ENCODE measurements at places on chromosomes 1 and 21. TPM values are rescaled to one million over a fixed set of nuclear protein-coding genes. Genes with fewer than 3 reads are reported as not detected.

PLA2G2D gene
- not detected for total RNA-seq

KCNE2 gene
- not detected for total RNA-seq

DNA sequence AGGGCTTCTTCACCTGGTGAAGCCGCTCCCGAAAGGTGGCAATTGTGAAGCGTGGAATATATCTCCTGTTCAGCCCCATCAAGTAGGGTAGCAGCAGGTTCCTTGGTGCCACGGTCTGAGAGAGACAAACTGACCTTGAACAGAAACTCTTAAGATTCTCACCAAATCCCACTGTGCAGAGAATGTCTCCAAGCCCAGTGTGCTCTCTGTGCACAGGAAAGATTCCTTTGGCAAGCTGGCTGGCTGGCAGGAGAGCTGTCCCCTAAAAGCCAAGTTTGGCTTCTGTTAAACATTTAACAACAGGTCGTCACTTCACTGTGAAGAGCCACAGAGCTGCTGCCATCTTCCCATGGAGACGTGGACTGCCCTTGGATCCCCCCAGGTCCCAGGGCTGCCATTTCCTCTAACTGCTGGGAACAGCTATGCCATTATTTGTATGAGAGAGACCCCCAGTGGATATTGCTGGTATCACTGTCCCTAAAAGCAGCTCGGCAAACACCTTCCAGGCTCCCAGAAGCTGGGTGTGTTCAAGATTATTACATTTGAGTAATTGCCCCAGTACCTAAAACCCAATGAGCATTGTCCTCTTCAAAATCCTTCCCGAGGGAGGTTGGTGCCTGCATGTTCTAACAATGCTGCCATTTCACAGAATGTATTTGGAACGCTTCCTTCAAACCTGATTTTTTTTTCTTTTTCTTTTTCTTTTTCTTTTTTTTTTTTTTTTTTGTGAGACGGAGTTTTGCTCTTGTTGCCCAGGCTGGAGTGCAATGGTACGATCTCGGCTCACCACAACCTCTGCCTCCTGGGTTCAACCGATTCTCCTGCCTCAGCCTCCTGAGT, 71.8 kb downstream of the CD58 start:
- DNase-seq: peak; percentile 66

- no peak for DNase-seq
Observed at GRCh38 chr1:4617506-4617905, 36.9 kb upstream of the AJAP1 start.

DNA sequence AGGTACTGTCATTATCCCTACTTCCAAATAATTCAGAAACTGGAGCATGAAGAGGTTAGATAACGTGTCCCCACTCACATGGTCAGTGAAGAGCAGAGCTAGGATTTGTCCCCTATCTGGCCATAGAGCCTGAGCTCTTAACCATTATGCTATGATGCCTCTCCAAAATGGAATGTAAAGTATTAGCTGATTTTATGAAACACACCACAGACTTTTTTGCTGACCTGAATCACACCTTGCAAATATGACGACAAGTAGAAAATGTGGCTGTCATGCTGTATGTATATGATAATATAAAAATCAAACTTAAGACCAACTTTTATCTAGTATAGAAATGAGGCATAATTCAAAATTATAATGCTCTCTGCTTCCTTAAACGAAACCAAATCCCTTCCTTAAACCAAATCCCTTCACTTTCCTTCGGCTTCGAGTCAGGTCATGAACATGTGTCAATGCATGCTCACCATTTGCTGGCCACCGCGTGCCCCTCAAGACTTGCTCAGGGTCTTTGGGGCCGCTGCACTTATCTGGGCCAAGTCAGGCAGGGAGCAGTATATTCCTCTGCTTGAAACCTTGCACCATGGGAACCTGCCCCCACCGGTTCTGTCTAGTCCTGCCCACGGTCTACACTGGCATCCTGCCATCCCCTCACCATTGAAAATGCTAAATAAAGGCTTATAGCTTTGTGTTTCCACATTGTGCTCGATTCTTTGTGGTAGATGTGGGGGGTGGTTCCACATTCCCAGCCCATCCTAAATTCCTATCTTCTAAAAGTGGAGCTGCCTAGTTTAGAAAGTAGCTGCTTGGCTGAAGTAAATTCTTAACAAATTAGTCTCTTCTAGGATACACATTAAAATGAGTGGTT, 1.6 kb upstream of the TMCC2 start:
- DNase-seq: no peak
